ENCODE measurements at places on chromosomes 12 and 14.

DNA sequence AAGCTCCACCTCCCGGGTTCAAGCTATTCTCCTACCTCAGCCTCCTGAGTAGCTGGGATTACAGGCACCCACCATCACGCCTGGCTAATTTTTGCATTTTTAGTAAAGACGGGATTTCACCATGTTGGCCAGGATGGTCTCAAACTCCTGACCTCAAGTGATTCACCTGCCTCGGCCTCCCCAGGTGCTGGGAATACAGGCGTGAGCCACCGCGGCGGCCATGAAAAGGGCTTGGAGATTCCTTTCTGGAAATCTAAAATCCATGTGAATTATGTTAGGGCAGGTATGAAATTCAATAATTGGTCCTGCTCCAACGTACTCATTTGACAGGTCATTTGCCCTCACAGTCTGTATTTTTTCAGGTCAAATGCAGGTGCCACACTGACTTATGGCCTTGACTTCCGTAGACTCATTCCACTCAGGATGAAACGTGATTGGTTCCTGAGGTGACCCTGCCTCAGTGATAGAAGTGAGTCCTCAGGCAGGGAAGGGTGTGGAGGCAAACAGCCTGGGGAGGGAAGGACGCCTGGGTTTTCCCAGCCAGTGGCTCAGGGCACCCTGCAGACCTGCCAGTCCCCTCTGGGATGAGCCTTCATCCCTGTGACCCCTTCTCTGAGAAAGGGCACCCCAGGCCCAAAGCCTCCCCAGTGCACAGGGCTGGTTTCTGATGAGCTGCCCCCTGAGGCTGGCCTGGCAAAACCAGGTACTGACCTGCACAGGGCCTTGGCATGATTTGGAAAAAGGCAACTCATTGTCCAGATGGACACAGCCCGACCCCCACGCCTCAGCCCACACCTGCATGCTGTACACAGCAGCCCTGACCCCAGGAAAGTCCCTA is 48.7 kb downstream of the PSMA6 start:
- DNase-seq: no peak

DNA sequence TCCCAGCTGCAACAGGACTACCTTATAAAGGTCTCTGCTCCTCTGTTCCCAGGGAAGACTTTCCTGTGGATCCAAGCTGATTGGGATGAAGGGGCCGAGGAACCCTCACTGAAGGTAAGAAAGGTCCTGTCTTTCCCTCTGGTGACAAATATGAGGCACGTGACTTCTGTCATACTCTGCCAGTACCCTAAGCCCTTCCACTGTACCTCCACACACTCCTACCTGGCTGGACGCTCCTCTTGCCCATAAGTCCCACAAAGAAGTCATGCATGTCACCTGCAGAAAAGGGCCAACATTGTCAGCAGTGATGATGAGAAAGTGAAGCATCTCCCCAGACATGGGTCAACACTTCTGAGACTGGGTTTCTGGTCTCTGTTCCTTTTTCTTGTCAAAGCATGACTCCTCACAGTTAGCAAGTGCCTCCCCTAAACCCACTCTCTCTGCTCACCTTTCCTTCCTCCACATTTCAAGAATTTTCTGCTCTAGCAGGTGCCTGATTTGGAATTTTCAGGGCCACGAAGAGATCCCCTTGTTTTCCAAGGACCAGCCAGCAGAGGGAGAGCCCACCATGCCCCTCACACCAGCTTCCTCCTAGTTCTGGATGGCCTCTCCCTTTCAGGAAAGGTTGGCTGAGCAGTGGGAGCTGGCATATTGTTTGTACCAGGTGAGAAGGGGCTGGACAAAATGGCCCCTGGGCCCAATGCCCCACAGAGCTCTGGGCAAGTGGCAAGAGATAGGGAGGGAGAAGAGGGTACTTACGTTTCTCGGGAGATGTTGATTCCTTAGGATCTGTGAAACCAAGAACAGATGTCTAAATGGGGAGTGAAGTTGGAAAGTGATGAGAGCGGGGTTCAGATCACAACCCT is 3.5 kb downstream of the TAC3 start:
- no peak for DNase-seq

DNA sequence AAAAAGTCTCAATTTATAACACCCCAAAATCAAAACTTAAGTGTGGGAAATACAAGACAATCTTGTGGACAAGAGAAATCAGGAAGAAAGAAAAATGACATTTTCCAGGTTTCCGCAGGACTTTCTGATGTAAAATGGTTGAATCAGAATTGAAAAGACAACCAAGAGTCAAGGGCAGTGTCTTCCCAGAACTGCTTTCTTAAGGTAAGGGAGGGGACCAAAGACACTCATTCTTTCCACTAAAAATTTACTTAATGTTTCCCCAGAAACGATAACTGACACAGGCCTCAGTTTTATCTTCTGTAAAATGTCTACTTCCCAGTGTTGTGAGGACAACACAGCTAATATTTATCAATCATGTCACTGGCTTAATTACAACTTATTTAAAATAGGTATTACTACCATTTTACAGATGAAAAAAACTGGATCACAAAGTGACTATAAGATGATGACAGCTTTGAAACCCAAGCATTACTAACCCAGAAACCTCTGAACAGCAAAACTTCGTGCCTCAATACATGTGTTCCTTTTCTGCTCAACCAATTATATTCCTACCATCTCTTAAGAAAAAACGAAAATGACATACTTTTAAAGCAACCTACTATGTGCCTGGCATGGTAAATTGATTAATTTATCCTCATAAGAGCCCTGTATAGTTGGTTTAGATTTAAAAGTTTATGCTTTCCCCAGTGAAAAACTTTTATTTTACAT is 4.6 kb downstream of the SINHCAF start:
- DNase-seq: no peak

- DNase-seq: no peak
Measured at GRCh38 chr12:97309921-97310320, 152.7 kb upstream of the RMST start.

- DNase-seq: no peak
Measured at GRCh38 chr12:94318181-94318580, 141.5 kb downstream of the CEP83 start.

DNA sequence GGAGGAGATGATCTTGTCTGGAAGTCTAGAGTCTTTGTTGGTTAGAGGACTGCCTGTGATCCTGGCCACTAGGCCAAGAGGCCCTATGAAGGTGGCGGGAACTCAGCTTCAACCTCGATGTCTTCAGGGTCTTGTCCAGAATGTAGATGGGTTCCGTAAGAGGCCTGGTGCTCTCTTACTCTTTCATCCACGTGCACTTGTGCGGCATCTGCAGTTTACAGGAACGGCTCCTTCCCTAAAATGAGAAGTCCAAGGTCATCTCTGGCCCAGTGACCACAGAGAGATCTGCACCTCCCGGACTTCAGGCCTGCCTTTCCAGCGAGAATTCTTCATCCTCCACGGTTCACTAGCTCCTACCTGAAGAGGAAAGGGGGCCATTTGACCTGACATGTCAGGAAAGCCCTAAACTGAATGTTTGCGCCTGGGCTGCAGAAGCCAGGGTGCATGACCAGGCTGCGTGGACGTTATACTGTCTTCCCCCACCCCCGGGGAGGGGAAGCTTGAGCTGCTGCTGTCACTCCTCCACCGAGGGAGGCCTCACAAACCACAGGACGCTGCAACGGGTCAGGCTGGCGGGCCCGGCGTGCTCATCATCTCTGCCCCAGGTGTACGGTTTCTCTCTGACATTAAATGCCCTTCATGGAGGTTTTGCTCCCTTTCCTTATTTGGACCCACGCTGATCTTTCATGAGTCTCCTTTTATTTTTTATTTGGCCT is 17.7 kb downstream of the WNT5B start:
- no peak for DNase-seq
